Hepatocyte (in vitro differentiated cells): ENCODE measurements at places on chromosomes 16 and 17. TPM values are rescaled to one million over a fixed set of nuclear protein-coding genes. Genes with fewer than 3 reads are reported as not detected.

The TBC1D28 gene
- not detected in 2 replicates for total RNA-seq

The MAP3K14 gene
- total RNA-seq = 2.3 and 3.0 TPM in 2 replicates

The SLC6A4 gene
- 2.0 and 3.8 TPM in 2 replicates for total RNA-seq

DNA sequence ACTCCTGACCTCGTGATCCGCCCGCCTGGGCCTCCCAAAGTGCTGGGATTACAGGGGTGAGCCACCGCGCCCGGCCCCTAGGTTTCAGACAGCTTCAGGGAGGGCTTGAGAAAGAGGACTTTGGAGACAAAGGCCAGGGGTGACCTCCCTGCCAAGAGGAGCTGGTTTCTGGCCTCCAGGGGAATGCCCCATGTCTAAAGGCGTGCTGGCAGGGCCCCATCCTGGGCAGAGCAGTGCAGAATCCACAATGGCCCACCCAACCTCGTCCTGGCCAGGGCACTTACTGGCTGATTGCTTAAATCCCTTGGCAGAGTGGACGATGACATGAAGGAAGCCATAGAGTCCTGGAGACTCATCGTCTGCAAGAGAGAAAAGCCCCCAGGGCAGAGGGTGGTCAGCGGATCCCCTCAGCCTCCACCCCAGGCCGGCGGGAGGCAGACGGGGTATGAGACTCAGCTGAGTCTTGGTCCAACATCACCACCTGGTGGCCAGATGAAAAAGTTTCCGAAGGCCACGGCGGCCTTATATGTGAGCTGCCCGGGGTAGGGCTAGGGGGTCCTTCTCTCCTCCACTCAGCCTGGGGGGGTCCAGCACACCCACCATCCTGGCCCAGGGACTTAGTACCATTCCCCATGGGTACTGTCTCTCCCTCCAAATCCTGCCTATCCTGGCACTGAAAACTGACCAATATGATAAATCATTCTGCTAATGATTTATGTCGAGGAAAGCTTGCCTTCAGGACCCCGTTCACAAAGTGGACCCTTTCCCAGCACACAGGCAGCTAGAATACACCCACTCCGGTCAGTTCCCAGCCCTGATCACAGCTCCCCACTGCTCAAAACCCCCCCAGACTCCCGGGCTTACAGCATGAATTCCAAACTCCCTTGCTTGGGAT is 59.1 kb downstream of the TIMM22 start:
- DNase-seq = peak; percentile 81
- H3K36me3 ChIP-seq = no peaks in the 10 kb centered on the region
- H3K4me1 ChIP-seq = no peaks in the 10 kb centered on the region
- H3K4me3 ChIP-seq = no peak overlapping the region
- H3K27ac ChIP-seq = no peak overlapping the region

- no peaks in the 10 kb centered on the region for H3K36me3 ChIP-seq
- H3K27ac ChIP-seq = no peak overlapping the region
Measured at GRCh38 chr16:14024283-14024682, 46.8 kb upstream of the MRTFB start.

GRCh38 chr17:75116737-75117136 is 7.0 kb downstream of the ARMC7 start:
- H3K36me3 ChIP-seq = no peaks in the 10 kb centered on the region
- H3K4me1 ChIP-seq = peaks cover 3% of the 10 kb centered on the region
- H3K27ac ChIP-seq = no peak overlapping the region
- DNase-seq = no peak

DNA sequence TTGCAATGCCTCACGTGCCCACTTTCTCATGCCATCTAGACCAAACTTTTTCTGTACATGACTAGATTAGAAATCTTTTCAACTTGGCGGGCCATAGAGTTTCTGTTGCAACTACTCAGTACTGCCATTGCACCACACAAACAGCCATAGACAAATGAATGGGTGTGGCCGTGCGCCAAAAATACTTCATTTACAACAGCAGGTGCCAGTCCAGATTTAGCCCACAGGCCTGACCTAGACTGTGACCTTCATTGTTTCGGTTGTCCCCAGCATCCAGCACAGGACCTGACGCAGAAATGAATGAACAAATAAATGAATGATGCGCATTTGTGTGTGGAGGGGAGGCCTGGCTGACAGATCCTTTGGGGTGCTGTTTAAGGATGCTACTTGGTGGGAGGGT is 14.3 kb upstream of the PDK2 start:
- H3K27ac ChIP-seq = no peak overlapping the region
- H3K4me3 ChIP-seq = no peak overlapping the region
- no peaks in the 10 kb centered on the region for H3K36me3 ChIP-seq
- no peaks in the 10 kb centered on the region for H3K27me3 ChIP-seq

GRCh38 chr17:42979511-42980273 is at the start of gene PTGES3L:
Gene PTGES3L, minus strand, starts transcription at chr17:42980080. Its CDS starts 27 bp downstream, at chr17:42980053.
- no peaks in the 10 kb centered on the region for H3K36me3 ChIP-seq
- peaks cover 6% of the 10 kb centered on the region for H3K4me1 ChIP-seq
- peak within 1 kb of the TSS; percentile 84 for H3K4me3 ChIP-seq
- H3K27me3 ChIP-seq = no peaks in the 10 kb centered on the region
- DNase-seq = peak; percentile 71
- peak within 1 kb of the TSS; percentile 96 for H3K27ac ChIP-seq

The TM4SF5 gene
- 16.7 and 20.8 TPM in 2 replicates for total RNA-seq
